ENCODE measurements at places on chromosomes 1 and 21.

DNA sequence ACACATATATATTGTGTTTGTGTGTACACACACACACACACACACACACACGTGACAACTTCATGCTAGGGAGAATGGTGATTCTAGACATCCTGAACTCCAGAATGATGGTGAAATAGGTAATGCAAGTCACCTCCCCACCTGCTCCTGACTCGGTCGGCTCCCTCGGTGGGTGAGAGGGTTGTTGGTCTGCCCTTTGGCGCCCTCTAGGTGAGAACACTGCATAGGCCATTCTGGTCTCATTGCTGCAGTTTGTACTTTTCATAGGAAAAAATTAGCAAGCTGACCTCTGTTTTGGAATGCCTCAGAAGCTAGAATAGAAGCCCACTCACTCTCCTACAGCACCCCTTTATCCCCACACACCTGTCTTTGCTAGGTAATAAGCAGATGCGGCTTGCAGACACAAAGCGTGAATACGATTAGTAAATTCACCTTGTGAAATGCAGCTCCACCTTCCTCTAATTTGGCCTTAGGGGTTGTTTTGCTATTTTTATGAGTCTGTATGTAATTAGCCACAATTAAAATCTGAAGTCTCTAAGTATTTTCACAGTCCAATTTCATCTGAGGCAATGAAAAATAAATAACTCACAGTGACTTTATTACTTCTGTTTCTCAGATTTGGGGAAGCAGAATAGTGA is 130.0 kb upstream of the KCNJ15 start:
- DNase-seq = no peak

- no peak for DNase-seq
These were observed 154.9 kb downstream of the TGFBR3 start for GRCh38 chr1:91730801-91731732.

DNA sequence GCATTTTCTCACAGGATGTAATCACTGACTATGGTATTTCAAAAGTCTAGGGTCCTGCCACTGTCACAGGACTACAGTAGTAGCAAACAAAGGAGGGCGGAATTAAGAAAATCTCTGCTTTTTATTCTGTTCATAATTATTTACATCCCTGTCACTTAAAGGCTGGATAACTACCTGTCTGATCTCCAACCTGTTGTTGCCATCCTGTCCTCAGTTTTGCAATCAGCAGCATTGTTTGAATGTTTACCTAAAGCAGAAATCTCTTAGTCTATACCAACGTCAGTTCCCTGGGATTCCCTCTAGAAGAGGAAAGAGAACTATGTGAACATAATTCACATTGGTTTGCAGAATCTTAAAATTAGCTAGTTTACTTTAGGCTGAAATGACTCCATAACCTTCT is 218.5 kb downstream of the PBX1 start:
- no peak for DNase-seq

- no peak for DNase-seq
These were observed 221.3 kb upstream of the DMRTA2 start for GRCh38 chr1:50644447-50645105.

- no peak for DNase-seq
These were observed 171.2 kb downstream of the SEC16B start for GRCh38 chr1:177798614-177799013.

DNA sequence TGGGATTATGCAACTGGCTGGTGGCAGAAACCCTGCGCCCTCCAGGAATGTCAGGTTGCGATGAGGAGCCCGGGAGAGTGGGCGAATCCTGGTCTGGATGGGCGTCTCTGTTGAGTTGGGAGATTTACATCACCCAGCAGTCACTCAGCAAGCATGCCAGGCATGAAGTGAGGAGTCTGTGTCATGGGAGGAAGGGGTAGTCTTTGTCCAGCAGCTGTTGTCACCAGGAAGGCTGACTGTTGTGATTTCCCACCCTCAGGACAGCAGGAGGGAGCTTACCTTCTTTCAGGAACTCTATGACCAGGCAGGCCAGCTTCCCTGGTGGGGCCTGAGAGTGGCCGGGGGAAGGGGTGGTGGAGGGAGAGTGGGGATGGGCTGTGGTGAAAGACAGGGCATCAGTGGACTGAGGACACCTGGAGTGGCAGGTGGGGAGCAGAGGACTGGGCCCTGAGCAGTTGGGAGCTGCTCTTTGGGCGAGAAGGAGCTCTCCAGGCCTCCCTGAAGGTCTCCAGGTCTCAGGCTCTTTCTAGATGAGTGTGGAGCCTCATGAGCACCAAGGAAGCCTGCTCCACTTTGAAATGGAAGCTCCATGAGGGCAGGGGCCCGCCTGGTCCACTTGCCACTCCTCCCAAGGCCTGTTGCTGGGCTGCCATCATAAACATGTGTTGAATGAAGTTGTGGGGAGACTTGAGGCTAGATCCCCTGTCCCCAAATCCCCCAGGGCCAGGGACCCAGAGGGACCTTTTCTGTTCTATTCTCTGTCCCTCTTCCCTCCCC is 21.3 kb upstream of the PKP1 start:
- DNase-seq = no peak

DNA sequence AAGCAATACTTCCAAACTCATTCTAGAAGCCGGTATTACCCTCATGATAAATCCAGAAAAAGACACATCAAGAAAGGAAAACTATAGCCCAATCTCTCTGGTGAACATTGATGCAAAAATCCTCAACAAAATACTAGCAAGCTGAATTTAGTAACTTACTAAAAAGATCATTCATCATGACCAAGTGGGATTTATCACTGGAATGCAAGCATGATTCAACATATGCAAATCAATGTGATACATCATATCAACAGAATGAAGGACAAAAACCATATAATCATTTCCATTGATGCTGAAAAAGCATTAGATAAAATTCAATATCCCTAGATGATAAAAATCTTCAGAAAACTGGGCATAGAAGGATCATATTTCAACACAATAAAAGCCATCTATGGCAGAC is 402.9 kb downstream of the TGFB2 start:
- DNase-seq = no peak

- no peak for DNase-seq
These were observed 32.1 kb upstream of the C1orf21 start for GRCh38 chr1:184354719-184355118.

All from AG04450 (cell line).